T-helper 1 cell (primary cell): ENCODE measurements at places on chromosomes 11 and 22.

DNA sequence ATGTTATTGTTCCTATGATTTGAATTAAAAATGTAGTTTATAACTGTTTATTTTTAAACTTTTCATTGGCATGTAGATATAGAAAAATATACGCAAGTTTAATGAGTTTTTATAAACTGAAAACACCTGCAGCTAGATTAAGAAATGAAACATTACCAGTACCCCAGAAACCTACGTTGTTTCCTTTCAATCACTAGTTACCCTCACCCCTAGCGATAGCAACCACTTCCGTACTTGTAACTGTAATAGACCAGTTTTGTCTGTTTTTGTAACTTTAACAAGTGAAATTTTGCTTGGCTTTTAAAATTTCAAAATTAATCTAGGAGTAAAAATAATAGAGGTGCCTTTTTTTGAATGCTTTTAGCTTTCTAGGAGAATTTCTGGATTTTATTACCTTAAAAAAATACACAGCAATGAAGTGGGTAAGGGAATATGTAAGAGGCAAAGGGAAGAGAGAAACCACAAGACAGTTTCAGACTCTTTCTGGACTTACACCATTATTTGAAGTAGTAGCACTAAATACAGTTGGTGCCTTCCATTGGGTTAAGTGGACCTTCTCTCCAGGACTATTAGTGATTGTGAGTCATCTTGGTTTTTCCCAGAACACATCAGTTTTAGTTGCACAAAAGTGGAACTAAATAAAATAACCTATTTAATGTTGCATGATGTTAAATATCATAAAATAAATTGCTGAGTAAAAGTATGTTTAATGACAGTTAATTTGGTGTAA lies 18.7 kb upstream of the NAT10 start:
- DNase-seq, result no peak

- no peak for DNase-seq
Observed at GRCh38 chr22:47748271-47748670, 985.8 kb downstream of the TBC1D22A start.

DNA sequence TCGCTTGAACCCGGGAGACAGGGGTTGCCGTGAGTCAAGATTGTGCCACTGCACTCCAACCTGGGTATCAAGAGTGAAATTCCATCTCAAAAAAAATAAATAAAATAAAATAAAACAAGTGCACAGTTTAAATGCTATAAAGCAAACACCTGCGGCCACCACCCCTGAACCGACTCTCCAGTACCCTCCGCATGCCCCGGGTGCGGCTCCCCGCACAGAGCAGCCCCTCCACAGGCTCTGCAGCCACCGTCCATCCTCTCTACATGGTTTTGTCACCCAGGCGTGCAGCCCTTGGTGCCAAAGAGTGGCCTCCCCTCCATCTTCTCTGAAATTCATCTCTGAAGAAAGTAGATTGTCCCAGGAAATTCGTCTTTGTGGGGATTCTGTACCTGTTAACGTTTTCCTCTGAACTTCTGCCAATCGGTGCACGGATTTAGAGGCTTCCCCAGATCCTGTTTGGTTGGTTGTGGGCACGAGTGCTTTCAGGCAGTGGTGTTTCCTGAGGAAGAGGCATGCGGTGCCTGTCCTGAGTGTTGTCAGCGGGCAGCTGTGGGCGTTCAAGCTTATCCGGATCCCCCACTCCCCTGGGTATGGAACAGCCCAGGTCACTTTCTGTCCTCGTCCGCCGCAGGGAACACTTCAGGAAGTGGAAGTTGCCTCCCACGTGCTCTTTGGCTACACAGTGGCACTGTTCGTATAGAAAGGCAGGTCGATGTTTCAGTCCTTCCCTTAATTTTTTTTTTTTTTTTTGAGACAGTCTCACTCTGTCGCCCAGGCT lies 4.1 kb downstream of the MIOX start:
- no peak for DNase-seq

DNA sequence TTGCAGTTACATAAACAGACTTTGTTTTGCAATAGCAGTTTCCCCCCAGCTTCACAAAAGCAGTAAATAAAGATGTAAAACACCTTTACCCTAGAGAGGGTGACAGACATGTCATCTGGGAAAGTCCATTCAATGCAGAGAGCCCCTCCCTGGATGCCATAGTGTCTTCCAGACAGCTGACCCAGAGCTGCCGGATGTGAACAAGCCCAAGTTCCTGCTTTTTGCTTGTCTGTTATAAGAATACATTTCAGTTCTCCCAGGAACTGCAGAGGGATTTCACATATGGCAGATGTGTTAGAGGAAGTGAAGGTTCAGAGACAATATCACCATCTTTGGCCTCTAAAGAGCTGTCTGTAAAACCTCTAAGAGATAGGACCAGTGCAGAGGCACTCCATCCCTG lies 48.9 kb downstream of the RELT start:
- no peak for DNase-seq

GRCh38 chr22:19522881-19523239 lies 1.4 kb downstream of the CLDN5 start:
- DNase-seq, result no peak

DNA sequence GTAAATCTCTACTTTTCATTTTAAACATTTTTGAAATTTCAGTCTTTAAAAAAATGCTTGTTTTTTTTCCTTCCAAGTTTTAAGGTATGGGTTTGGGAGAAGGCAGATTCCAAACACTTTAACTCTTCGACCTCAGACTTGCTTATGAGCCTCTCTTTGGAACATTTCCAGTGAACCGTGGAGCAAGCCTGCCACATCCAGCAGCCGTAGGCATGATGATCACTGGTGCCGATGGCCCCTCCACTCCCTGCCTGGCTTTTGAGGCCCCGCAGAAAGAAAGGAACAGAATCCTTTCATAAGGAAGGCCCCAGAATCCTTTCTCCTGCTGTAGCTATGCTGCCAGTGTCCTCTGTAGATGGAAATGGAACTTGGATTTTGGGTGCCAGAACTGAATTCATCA lies 50.7 kb downstream of the BMAL1 start:
- no peak for DNase-seq

GRCh38 chr22:49756676-49757075 lies 71.0 kb downstream of the BRD1 start:
- no peak for DNase-seq

DNA sequence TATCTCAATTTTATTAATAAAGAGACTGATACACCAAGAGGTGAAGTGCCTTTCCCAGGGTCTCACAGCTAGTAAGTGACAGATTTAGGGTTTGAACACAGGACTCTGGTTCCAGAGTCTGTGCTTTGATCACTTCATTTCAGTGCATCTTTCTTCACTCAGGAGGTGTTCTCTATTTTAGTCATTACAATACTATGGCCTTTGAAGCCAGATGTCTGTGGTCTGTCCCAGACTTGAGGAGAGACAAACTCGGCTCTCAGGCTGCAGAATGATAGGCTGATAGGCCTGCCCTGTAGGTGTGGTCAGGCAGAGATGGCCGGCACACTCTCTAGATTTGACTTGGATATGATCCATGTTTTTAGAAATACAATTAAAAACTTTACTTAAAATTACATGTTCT lies 478.5 kb upstream of the CCDC90B start:
- no peak for DNase-seq

GRCh38 chr22:19240813-19241592 lies 50.5 kb downstream of the CLTCL1 start:
- no peak for DNase-seq

DNA sequence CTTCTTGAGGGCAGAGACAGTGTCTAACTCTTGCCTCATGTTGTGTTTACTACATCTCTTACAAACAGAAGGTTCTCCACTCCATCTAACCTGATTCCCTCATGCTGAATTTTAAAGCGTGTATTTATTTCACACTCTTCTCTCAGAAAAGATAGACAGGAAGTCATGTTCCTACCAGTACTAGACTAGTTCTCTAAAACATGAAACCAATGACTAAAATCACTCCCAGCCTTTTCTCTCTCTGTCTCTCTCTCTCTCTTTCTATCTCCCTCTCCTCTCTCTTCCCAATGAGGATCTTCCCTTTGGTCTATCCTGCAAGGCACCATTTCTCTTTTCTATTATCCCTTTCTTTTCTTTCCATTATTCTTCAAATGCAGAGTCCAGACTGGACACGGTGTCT lies 391.9 kb upstream of the CADM1 start:
- DNase-seq, result no peak
